Cerebellar nuclear complex (tissue), 1 donor: ENCODE measurements at places on chromosomes 3 and 15.

GRCh38 chr15:89090791-89091626, 2.8 kb downstream of the ABHD2 start:
- no peak for DNase-seq

DNA sequence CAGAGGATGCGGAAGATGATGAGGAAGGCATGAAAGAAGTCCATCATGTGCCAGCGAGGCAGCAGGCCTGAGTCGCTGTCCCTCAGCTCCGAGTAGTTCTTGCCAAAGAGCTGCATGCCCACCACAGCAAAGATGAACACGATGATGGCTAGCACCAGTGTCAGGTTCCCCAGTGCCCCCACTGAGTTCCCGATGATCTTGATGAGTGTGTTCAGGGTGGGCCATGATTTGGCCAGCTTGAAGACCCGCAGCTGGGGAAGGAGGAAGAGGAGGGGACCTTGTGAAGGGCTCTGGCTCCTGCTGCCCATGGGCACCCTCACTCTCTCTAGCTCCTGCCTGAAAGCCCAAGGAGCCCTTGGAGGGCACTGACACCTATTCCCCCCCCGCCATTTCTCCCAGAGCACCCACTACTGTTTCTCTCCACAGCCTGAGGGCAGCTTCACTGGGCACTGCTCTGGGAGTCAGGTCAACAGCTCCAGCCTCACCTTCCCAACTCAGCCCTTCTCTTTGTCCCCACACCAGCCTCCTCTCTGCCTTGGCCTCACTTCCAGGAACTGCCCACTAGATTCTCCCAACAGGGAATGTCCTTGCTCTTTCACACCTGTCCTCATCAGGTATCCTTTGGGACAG, 63.6 kb downstream of the SCN5A start:
- DNase-seq, result no peak

DNA sequence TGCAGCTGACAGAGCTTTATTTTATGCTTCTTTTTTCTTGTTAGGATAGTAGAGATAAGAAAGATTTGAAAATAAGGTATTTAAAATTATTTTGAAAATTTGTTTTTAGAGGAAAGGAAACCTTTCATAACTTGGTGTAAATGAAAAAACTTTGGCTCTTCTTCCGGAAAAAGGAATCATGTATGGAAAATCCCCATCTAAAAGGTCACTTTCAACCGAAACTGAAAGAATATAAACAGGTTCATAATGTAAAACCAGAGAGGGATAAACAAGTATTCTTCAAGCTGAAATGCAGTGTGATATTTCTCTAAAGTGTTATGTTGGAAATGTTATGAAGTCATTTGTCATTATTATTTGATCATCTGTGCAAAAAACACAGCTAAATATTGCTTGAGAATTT, 246.8 kb downstream of the NFKBIZ start:
- DNase-seq, result no peak

DNA sequence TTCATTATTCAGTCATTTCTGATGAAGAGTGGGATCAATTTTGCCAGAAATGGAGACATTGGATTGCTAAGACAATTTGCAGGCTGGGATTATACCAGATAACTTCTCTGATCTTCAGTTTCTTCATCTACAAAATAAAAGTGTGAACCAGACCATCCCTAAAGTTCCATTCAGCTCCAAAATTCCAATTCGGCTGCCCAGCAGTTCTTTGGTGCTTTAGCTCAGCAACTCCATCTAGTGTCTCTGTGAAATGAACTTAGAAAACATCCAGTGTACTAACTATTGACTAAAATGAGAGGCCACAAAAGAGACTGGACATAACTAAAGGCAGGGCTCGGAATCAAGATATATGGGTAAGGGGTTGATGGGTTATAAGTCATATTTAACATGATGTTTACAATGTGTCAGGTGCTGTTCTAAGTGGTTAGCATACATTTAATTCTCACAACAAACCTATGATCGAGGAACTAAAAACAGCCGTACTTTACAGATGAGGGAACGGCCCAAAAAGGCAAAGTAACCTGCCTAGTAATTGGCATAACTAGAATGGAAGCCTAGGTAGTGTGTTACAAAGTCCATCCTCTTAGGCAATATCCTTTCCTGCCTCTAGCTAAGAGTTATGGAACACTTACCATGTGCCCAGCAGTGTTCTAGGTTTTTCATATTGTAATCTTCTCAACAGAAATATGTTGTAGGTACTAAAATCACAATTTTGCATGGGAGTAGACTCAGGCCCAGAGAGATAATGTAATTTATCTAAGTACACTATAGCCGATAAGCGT, 17.0 kb downstream of the THAP10 start:
- no peak for DNase-seq

DNA sequence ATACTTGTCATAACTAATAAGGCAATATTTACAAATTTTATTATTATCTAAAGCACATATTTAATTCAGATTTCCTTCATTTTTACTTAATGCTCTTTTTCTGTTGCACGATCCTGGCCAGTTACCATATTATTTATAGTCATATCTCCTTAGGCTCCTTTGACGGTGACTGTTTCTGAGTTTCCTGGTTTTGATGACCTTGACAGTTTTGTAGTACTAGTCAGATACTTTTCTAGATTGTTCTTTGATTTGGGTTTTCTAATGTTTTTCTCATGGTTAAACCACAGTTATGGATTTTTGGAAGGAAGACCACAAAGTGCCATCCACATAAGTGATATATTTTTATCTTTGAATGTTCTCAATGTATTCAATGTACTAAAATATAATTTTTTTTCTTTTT, 171.0 kb upstream of the NANOGP8 start:
- DNase-seq, result no peak

DNA sequence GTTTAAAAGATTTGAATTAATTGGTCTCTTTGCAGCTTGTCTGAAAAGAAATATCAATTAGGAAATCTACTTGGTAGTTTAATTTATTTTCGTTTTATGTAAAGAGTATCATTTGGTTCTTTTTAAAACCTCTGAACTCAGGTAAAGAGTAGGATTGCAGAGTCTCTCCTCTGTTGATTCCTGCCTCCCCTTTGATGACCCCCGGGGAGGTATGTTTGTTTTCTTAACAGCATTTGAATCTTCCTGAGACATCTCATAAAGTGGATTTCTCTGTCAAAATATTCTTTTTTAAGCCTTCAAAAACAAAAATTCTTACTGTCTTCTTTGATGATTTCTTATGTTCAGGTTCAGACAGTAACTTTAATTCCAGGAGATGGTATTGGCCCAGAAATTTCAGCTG, 8.0 kb downstream of the IDH3A start:
- DNase-seq, result no peak

DNA sequence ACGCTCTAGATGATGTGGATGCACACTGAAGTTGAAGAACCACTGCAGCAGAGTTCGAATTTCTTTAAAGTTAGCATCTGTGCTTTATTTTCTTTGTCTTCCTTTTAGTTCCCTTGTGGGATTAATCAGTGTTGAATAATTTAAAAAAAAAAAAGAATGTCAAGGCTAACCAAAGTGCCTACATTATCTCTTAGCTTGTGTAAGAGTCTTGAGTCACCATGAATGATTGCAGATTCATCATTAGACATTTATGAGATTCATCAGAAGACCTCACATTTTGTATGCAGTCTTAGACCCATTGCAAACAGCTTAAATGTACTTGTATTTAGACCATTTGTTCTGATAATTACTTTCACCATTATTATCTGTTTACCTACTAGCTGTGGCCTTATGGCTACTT, 182.2 kb downstream of the FNDC3B start:
- no peak for DNase-seq

- DNase-seq, result no peak
Measured at GRCh38 chr3:60497902-60498301, 753.4 kb downstream of the FHIT start.
